ENCODE measurements at places on chromosomes 3 and 15.

GRCh38 chr3:190494907-190495306 lies 19.0 kb upstream of the IL1RAP start:
- no peak for DNase-seq

DNA sequence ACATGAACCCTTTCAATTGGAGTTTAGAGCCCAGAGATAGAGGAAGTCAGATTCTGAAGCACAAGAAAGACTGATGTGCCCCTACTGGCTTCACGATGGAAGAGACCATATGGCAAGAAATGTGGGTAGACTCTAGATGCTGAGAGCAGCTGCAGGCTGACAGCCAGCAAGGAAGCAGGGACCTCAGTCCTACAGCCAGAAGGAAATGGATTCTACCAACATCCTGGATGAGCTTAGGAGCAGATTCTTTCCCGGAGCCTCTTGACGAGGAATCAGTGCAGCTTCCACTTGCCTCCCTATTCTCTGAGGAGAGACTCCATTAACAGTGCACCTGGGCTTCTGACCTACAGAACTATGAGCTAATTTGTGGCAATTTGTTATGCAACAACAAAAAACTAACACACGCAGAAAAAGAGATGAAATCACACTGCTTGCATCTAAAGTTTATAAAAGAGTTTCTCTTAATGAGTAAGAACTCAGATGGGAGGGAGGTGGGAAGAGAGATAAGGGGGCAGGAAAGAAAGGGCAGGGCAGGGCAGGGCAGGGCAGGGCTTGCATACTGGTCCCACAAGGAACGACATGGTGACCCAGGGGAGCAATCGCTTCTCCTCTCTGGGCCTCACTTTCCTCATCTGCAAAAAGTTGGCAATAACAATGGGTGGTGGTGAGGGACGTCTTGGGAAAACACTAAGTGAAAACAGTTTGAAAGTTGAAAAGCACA lies 440.9 kb downstream of the FOXP1 start:
- DNase-seq, result no peak

DNA sequence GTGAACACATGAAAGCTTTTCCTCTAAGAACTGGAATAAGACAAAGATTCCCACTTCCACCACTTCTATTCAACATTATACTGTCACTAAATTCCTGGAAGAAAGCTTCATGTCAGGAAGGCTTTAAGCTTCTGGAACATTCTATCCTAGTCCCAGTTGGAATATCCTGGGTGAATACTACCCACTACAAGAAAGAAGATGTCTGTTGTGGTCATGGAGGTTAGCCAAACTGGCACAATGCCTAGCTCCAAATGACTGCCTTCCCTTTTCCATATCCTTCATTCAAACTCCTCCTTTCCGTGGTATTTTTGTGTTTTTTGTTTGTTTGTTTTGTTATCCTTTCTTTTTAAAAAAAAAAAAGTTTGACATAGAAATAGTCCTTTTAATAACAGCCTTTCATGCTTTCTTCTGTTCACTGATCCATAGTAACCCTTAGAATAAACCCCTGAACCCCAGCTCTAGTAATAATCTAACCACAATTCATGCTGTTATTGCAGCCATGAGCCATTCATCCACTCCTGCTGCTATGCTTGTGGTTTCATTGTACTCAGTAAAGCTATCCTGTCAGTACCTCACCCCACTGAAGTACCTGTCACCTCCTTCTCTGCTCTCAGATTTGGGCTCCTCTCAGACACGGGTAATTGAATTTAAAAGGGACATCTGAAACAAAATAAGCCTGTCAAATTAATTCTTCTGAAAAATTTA lies 447.5 kb downstream of the IGSF11 start:
- no peak for DNase-seq

DNA sequence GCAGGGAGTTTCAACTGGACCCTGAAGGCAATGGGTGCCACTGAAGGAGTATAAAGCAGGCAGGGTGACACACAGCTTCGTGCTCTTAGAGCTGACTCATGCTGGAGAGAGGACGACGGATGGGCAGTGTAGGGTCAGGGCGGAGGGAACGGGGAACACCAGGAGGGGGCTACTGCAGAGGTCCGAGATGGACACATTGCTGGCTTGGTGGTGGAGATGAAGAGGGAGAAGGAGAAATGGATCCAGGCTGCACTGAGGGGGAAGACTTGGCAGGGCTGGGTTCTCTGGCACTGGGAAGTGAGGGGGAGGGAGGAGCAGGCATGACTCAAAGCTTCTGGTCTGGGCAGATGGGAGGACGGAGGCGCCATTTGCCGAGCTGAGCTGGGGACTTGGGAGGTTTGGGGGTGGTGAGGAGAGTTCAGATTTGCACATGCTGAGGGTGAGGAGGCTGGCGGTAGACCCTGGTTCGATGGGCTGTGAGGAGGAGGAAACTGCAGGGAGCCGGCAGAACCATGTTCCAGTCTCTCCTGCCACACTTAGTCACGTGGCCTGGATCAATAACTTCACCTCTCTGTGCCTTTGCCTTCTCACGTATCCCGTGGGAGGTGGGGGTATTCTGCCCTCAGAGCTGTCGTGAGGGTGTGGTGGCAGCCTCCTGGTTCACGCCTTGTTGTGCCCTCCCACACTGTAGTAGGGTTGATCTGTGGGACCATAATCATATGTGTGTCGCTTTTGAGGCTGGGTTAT lies 4.6 kb upstream of the KCTD6 start:
- DNase-seq, result no peak

DNA sequence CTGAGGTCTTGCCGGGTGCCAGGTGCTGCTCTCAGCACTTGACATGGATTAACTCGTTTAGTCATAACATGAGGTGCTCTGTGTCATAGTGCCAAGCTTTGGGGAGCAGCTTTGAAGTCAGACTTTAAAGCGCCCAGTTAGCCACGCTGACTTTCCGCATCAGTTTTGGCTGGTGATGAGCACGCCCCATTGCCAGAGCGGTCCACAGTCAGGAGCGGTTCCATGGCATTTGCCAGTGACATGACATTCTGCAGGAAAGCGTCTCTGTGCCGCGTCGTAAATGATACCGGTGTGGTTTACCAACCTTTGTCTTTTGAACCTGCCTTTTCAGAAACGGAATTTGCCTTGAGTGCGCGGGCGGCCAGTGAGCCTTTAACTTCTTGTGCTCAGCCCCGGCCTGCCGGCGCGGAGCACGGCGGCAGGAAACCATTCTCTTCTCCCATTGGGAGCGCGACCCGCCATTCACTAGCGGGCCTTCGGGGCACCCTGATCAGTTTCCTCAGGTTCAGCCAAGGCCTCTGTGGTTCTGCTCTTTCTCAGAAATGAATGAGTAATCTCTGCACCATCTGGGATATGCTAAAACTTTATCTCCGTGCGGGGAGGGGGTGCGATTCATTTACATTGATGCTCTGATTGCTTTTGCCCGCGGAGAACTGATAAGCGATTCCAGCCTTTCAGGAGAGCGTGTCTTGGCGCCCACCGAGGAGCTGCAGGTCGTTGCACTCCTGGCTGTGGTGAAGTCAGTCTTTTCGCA lies 1.7 kb upstream of the SLC2A2 start:
- no peak for DNase-seq

DNA sequence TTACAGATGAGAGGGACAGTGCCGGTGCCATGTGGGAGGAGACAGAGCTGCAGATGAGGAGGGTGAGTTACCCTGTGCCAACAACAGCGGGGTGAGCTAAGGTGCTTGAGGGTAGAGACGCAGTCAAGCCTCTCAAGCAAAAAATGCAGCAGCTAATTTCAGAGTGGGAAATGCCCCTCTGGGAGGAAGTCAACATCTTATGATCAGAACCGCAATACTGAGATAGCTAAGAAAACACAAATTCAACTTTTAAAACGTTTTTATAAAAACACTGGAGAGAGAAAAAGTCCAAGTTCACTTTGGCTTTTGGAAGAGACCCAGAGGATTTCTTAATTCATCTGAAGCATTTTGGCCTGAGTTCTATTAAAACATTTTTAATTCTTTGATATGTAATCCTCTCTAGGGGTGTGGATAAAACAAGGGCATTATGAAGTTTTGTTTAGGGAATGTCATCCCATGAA lies 319.2 kb downstream of the SLC9A9 start:
- no peak for DNase-seq

All from GM19239 (cell line).